ENCODE measurements at places on chromosomes 7 and 10. TPM values are rescaled to one million over a fixed set of nuclear protein-coding genes. Genes with fewer than 3 reads are reported as not detected.

NOS3 gene
- total RNA-seq = 1.5 TPM

MRLN gene
- 12.2 TPM for total RNA-seq

STN1 gene
- 7.7 TPM for total RNA-seq

AGR2 gene
- total RNA-seq = 1.9 TPM

AFAP1L2 gene
- 9.8 TPM for total RNA-seq

CALHM1 gene
- total RNA-seq = not detected

TAS2R3 gene
- 17.0 TPM for total RNA-seq

GIMAP5 gene
- 3.8 TPM for total RNA-seq

PDE1C gene
- total RNA-seq = 122 TPM

RINT1 gene
- total RNA-seq = 22.5 TPM

TACC2 gene
- 27.0 TPM for total RNA-seq

CYP2C9 gene
- not detected for total RNA-seq

GRM3 gene
- 74.5 TPM for total RNA-seq

TUBGCP2 gene
- 37.8 TPM for total RNA-seq

MTG1 gene
- 22.3 TPM for total RNA-seq

COPS6 gene
- total RNA-seq = 28.8 TPM

PAX2 gene
- 13.2 TPM for total RNA-seq

SDK1 gene
- total RNA-seq = 33.1 TPM

TMEM273 gene
- 2.8 TPM for total RNA-seq

DNAJB6 gene
- total RNA-seq = 100 TPM

HGF gene
- 1.7 TPM for total RNA-seq

KIAA1549 gene
- total RNA-seq = 29.0 TPM

ZDHHC6 gene
- total RNA-seq = 27.4 TPM

CPA2 gene
- total RNA-seq = not detected

GRID2IP gene
- 3.5 TPM for total RNA-seq

RSBN1L gene
- 44.7 TPM for total RNA-seq

TMEM229A gene
- 2.4 TPM for total RNA-seq

SLC13A4 gene
- 2.4 TPM for total RNA-seq

R3HCC1L gene
- 14.7 TPM for total RNA-seq

TRIM50 gene
- total RNA-seq = not detected

HOXA6 gene
- not detected for total RNA-seq

Data from cerebellum (tissue), 4 donors.